ENCODE measurements at places on chromosomes 2 and 18.

- DNase-seq: no peak
Observed at GRCh38 chr2:71634567-71634966, 181.2 kb downstream of the DYSF start.

GRCh38 chr2:37838541-37839167 is 86.4 kb upstream of the RMDN2 start:
- no peak for DNase-seq

- no peak for DNase-seq
Observed at GRCh38 chr18:50594942-50595341, 35.1 kb downstream of the MAPK4 start.

DNA sequence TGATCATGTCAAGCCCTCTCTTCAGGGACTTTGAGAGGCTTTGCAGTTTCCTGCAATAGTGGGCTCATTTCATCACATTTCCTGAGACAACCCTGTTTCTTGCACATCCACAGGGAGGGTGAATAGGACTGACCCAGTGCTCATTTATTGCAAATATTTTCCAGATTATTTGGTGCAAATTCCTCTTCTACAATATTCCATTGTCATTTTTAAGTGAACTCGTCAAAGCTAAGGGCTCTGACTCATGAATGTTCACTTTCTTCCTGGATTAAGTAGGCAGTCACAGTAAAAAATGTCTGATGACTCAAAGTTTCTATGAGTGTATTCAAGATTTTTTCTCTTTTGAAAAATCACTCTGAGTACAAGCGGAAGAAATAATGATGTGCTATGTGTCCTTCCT is 225.5 kb upstream of the GALNT5 start:
- no peak for DNase-seq

GRCh38 chr2:197803033-197803444 is 1.4 kb upstream of the PLCL1 start:
- DNase-seq: peak; percentile 26

- DNase-seq: no peak
Observed at GRCh38 chr2:126837966-126838715, 60.5 kb upstream of the TEX51 start.

GRCh38 chr2:22494156-22494555 is 890.8 kb upstream of the KLHL29 start:
- no peak for DNase-seq

DNA sequence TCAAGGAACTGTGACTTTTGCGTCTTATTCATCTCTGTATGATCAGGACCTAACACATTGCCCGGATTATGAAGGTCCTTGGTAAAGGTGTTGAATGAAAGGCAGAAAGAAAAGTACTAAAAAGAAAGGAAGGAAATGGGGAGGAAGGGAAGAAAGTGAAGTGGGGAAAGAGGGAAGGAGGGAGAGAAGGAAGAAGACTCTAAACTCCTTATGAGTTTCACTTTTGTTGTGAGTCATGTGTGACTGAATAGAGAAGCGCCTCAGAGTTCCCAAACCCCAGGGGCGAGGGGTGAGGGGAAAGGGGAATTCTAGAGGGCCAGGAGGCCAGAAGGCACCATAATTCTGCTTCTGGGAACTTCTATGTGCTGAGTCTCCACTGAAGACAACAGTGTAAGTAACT is 30.9 kb upstream of the OSBPL6 start:
- no peak for DNase-seq

DNA sequence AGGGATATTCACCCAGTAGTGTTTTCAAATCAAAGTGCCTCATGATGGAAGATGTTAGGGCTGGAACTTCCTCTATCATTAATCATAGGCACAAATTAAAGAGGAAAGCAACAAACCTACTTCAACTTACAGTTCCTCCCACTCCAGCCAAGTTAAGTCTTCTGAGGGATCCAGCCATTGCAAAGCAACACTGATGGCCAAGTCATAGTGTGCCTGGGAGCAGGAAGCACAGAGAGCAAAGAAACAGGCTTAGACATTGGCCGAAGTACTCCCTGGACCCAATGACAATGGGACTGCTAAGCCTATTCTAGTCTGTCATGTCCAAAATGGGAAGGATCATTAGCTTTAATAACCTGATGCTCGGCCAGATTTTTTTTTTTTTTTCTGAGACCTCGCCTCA is 7.0 kb downstream of the C2orf80 start:
- no peak for DNase-seq

DNA sequence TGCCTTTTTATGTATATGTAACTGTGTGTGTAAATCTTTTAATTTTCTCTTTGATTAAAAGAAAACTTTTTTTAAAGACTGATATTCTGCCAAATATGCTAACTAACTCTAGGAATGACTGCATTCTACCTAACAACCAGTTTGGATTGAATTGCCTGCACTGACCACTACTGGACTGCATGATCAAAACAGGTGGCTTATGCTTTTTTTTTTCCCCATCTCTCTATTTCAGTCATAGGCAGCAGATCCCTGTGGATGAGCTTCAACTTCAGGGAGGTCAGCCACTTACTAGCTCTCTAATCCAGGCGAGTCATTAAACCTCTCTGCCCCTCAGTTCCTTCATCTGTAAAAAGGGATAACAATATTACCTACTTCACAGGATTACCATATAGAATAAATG is 138.6 kb upstream of the SERTAD2 start:
- no peak for DNase-seq

DNA sequence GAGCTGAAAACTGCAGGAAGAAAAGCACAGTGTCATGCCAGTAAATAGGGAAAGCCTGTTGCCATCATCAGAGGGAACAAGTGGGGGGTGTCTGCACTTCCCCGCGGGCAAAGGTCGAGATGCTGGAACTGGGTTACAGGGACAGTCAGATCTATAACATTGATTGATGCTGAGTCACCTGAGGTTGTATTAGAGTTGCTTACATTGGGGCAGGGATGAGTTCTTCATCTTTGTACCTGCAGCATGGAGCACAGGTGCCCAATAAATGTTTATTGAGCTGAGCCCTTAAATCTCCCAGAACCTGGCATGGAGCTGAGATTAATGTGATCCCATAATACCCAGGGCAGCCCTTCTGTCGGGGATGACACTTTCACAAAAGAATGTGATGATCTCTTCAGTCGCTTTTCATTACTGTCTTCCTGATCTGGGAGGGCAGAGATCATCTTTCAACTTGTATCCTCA is 5.9 kb upstream of the RNF152 start:
- DNase-seq: no peak

DNA sequence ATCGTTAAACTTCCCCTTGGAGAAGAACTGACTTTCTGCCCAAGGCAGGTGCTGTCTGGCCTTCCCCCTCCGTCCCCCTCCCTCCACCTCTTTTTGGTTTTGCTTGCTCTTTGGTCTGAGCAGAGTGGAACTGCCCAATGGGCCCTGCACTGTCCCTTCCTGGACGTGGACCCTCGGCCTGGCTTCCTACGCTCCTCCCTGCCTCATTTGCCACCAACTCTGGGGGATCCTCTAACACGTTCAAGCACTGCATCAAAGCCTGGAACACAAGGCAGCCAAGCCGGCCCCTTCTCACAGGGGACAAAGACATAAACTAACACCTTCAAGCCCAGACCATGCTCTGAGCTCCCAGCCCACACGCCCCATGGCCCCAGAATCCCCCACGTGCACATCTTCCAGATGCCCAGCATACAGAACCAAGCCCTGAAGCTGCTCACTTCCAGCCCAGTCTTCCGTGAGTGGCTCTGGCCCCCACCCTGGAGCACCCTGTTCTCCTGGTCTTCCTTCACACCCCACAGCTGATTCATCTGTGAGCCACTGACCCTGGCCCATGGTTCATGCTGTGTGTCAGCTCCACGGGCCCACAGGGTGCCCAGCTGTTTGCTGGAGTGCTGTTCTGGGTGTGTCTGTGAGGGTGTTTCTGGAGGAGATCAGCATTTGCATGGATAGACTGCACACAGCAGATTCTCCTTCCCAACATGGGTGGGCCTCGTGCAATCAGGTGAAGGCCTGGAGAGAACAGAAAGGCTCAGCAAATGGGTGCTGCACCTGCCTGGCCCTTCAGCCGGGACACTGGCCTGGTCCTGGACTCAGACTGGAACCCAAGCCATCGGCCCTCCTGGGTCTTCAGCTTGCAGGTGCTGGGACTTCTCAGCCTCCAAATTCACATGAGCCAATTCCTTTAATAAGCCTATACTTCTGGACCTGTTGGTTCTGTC is 247.1 kb upstream of the SALL3 start:
- no peak for DNase-seq

DNA sequence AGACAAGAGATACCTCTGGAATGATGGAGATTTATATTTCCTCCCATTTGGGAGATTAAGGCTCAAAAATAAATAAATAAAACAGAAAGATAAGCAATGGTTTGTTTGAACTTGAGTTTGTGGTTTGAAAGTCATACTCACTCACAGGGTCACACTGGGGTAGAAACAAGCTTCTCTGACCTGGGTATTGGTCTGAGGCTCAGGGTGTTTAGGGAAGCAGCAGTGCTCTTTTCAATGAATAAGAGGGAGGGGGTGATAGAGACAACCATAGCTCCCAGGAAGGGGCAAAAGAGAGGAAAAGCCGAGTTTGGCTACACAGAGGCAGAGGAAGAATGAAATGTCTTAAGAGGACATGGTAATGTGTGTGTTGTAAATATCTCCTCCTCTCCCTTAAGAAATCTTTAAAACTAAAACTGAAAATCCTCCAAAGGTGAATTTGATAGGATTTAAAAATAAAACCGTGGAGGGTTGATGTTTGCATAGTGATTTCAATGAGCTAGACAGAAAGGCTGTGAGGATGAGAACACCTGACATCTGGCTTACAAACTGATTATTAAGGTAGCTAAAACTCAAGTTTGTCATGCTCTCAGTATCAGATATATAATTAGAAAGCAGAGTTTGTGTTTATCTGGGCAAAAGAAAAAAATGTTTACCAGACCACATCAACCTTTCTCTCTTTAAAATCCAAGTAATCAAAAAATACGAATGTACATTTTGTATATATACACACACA is 159.9 kb upstream of the TMEFF2 start:
- no peak for DNase-seq

- DNase-seq: no peak
Observed at GRCh38 chr2:150404147-150404546, 83.3 kb downstream of the RND3 start.

GRCh38 chr18:21489119-21489750 is 111.3 kb downstream of the ESCO1 start:
- peak; percentile 46 for DNase-seq

DNA sequence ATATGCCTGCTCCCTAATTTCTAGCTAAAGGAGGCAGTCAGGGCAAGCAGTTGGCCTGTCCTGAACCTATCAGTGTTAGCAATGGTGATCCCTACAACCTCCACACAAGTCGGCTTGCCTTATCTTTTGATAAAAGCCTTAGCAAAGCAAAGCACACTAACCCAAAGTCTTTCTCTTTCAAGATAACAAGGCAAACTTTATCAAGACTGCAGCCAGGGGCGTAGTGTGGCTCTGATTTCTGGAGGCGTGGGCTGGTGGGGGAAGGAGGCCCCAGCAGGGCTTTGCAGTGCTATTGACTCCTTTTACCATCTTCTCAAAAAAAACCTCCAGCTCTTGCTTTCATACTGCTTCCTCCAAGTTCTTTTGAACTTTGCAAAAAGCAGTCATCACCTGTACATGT is 40.2 kb upstream of the LAMA1 start:
- DNase-seq: no peak

GRCh38 chr2:18998491-18998890 is 359.9 kb downstream of the OSR1 start:
- no peak for DNase-seq

GRCh38 chr2:84194949-84195644 is 264.0 kb downstream of the SUCLG1 start:
- DNase-seq: no peak

DNA sequence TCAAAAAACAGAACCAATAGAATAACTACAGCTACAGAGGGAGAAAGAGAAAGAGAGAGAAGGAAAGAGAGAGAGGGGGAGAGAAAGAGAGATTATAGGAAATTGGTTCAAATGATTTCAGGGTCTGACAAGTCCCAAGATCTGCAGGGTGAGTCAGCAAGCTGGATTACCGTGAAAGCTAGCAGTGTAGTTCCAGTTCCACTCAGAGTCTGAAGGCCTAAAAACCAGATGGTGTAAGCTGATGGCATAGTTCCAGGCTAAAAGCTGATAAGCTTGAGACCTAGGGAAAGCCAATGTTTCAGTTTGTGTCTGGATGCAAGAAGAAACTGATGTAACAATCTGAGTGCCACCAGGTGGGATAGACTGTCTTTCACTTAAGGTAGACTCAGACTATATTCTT is 397.7 kb downstream of the TRIB2 start:
- DNase-seq: no peak

DNA sequence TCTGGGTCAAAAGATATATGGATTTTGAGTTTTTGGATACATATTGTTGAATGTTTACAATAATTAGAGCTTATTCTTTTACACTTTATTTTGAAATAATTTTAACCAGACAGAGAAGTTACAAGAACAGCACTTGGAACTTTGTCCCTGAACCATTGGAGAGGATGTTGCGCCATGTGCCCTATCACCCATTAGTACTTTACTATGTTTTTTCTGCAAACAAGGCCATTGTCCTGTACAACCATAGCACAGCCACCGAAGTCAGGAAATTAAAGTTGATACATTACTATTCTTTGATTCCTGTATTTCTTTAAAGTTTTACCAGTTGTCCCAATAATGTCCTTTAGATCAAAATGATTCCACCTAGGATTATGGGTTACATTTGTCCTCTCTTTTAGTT is 188.8 kb downstream of the ACKR3 start:
- no peak for DNase-seq

GRCh38 chr2:127575941-127576432 is 40.5 kb downstream of the MYO7B start:
- DNase-seq: no peak

DNA sequence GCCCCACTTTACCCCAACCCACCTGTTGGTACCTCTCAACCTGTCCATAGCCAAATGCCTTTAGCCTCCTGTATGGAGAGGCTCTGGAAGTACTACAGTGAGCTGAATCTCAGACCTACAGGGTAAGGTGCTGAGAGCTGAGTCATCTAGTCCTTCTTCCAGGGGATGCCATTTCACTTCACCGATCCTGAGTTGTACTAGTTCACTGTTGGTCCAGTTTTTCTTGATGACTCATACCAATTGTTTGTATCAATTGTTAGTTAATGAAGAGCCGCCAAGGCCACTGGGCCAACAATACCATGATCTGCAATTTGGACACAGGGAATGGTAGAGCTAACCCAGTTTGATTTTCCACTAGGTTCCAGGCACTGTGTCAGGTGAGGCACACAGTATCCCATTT is 257.0 kb downstream of the CLIP4 start:
- no peak for DNase-seq

DNA sequence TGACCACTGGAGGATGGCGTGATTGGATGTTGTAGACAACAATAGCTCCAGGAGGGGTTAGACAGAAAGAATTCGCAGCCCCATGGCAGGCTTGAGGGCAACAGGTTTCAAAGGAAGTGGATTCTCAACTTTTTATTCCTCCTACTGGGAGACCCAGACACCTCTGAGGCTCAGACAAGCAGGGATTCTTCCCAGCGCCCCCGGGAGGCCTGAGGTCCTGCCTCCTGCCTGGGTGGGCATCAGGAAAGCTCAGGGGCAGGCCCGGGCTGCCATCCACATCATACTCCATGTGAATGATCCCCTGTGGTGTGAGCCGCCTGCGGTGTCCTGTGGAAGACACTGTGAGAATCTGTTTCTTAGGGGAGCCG is 203.5 kb downstream of the CYP26B1 start:
- no peak for DNase-seq
